ENCODE measurements at places on chromosomes 2 and 18. TPM values are rescaled to one million over a fixed set of nuclear protein-coding genes. Genes with fewer than 3 reads are reported as not detected.

Gene CFAP210
- polyA plus RNA-seq: not detected

Gene GCG
- not detected for polyA plus RNA-seq

Gene PRKAG3
- not detected for polyA plus RNA-seq

Gene CCDC150
- 2.5 TPM for polyA plus RNA-seq

Gene CDH2
- polyA plus RNA-seq: 107 TPM

Gene FTCDNL1
- polyA plus RNA-seq: 1.9 TPM

Gene YES1
- 23.8 TPM for polyA plus RNA-seq

Gene PIEZO2
- polyA plus RNA-seq: 0.93 TPM

- peaks cover 3% of the 10 kb centered on the region for H3K4me1 ChIP-seq
- DNase-seq: no peak
- H3K27ac ChIP-seq: no peak overlapping the region
- no peaks in the 10 kb centered on the region for H3K27me3 ChIP-seq
Measured at GRCh38 chr2:191243154-191243553, 2.0 kb upstream of the MYO1B start.

GRCh38 chr2:66565291-66565690 lies 130.4 kb downstream of the MEIS1 start:
- peaks cover 17% of the 10 kb centered on the region for H3K4me1 ChIP-seq
- no peak overlapping the region for H3K4me3 ChIP-seq
- peaks cover 20% of the 10 kb centered on the region for H3K36me3 ChIP-seq
- peak; percentile 17 for DNase-seq

DNA sequence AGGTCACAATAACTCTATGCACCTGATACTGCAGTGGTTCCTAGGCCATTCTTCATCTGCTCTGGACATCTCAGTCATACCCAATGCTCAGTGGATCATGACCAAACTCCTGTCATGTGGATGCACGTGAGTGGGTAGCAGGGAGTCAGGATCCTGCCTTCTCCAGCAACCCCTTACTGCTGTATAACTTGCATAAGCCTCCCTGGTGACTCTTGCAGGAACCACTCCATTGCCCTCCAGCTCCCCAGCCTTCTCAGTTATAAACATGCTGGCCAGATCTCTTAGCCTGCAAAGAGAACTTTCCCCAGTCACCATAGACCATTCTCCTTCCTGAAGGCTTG lies 98.6 kb upstream of the ZNF397 start:
- H3K36me3 ChIP-seq: no peaks in the 10 kb centered on the region
- H3K4me3 ChIP-seq: no peak overlapping the region
- no peak for DNase-seq
- H3K27ac ChIP-seq: no peak overlapping the region

DNA sequence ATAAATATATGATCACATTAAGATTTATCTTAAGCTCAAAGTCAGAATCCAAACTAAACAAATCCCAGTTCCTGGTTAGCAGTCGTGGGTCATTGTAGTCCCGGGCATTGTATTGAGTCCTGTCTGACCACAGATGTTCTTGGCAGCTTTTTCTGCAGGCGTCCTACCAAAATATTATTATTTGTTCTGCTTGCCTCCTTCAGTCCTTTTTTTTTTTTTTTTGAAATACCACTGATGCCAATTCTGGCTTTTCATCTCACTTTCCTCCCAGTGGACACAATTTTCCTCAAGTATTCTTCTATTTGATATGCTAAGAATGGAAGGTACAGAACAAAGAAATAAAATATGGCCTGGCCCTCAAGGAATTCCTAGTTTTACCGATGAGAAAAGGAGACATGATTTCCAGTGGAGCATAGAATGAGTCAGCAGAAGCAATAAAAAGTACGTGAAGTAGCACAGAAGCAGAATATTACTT lies 151.6 kb downstream of the CSRNP3 start:
- H3K27ac ChIP-seq: no peak overlapping the region
- H3K36me3 ChIP-seq: no peaks in the 10 kb centered on the region
- peaks cover 10% of the 10 kb centered on the region for H3K4me1 ChIP-seq
- no peaks in the 10 kb centered on the region for H3K27me3 ChIP-seq
- peak; percentile 49 for DNase-seq
- H3K4me3 ChIP-seq: no peak overlapping the region

DNA sequence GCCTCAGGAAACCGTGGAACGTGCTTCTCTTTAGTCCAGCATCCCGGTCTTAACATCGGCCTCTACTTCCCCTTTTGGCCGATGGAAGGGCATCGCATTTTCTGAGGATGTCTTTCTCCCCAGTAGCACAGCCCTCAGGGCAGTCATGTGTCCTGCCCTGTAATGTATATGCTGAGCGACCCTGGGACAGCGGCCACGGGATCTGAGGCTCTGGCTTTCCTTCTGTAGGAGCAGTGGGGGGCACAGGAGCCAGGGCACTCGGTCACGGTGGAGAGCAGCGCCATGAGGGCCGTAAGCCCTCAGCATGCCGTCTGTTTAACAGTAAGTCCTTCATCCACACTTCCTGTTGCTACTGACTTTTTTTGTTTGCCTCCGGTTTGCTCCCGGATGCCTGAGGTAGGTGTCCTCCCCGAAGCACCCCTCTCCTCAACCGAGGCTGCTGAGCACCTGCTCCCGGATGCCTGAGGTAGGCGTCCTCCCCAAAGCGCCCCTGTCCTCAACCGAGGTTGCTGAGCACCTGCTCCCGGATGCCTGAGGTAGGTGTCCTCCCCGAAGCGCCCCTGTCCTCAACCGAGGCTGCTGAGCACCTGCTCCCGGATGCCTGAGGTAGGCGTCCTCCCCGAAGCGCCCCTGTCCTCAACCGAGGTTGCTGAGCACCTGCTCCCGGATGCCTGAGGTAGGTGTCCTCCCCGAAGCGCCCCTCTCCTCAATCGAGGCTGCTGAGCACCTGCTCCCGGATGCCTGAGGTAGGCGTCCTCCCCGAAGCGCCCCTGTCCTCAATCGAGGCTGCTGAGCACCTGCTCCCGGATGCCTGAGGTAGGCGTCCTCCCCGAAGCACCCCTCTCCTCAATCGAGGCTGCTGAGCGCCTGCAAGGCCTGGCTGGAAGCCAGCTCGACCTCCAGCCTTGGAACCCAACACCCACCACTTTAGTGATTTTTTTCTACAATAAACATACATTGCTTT lies 169.3 kb downstream of the HDAC4 start:
- H3K36me3 ChIP-seq: no peaks in the 10 kb centered on the region
- H3K27me3 ChIP-seq: no peaks in the 10 kb centered on the region
- DNase-seq: no peak

DNA sequence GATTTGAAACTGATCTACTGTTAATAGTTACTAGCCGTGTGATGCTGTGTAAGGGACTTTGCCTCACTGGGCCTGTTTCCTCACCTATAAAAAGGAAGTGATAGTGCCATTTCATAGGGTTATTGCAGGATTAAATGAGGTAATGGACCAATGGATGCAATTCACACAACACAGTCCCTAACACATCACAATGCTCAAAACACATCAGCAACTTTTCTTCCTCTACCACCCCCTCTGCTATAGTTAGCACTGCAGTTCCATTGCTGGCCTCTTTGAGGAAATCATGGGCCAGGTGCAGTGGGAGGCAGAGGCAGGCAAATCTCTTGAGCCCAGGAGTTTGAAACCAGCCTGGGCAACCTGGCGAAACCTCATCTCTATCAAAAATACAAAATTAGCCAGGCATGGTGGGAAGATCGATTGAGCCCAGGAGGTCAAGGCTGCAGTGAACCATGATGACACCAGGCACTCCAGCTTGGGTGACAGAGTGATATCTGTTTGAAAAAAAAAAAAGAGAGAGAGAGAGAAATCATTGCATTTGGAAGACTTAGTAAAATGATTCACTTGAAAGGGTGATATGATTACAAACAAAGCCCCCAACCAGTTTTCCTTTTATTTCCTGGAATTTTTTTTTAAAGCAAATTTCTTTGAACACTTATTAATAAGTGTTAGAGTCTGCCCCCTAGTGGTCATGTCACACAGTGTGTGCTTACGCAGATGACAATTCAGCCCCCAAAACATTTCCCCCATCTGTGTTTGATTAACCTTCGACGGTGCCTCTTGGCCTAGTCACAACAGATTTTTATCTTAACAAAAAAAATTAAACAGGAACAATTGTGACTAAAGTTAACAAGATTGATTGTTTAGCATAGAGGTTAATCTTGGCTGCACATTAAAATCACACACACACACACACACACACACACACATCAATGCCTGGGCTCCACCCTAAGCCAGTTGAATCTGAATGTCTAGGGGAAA lies 88.6 kb upstream of the BCL11A start:
- H3K36me3 ChIP-seq: no peaks in the 10 kb centered on the region
- H3K27ac ChIP-seq: no peak overlapping the region
- H3K4me3 ChIP-seq: no peak overlapping the region
- DNase-seq: peak; percentile 78
- H3K4me1 ChIP-seq: no peaks in the 10 kb centered on the region

- no peak overlapping the region for H3K4me3 ChIP-seq
- H3K27me3 ChIP-seq: 0 out of 2 replicates have a peak, but pooled peaks cover 2% of the 10 kb centered on the region
- H3K4me1 ChIP-seq: no peaks in the 10 kb centered on the region
- H3K36me3 ChIP-seq: no peaks in the 10 kb centered on the region
Measured at GRCh38 chr2:12333293-12333692, 383.4 kb upstream of the TRIB2 start.

DNA sequence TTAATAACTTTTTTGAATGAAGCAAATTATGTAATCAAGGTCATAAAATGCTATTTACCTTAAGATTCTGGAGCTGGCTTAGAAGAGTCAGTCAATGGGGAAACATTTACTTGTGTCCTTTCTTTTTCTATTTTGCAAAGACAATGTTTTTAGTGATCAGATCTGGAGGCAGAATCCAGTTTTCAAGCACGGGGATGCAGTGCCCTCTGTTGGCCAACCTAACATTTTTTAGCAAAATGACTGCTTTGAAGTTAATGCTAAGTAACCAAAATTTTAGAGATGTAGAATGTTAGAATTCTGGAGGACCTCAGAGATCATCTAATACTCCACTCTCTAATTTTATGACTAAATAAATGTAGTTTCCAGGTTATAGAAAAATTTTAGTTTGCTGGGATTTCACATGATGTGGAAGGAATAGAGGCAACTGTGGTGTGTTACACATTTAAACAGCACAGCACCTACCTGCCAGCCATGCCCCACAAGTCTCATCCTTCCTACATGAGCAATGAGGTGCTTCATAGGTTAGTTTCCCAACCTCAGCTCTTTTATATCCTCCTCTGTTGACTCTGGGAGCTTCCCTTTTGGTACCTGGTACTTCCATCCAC lies 23.6 kb upstream of the SLC9A4 start:
- DNase-seq: peak; percentile 64
- H3K4me1 ChIP-seq: no peaks in the 10 kb centered on the region
- H3K27me3 ChIP-seq: peaks cover 3% of the 10 kb centered on the region
- no peaks in the 10 kb centered on the region for H3K36me3 ChIP-seq

- peak overlapping the region; percentile 58 for H3K27ac ChIP-seq
- H3K4me1 ChIP-seq: peaks cover 39% of the 10 kb centered on the region
- no peaks in the 10 kb centered on the region for H3K27me3 ChIP-seq
- peak; percentile 72 for DNase-seq
- no peaks in the 10 kb centered on the region for H3K36me3 ChIP-seq
Measured at GRCh38 chr2:36338827-36339145, 16.8 kb upstream of the CRIM1 start.

GRCh38 chr18:76052227-76052595 lies 442.8 kb downstream of the ZNF516 start:
- H3K27ac ChIP-seq: no peak overlapping the region
- no peak for DNase-seq
- no peaks in the 10 kb centered on the region for H3K36me3 ChIP-seq
- no peaks in the 10 kb centered on the region for H3K4me1 ChIP-seq

- no peak overlapping the region for H3K27ac ChIP-seq
- peaks cover 43% of the 10 kb centered on the region for H3K36me3 ChIP-seq
- no peak for DNase-seq
- H3K4me3 ChIP-seq: no peak overlapping the region
- H3K4me1 ChIP-seq: 0 out of 2 replicates have a peak, but pooled peaks cover 3% of the 10 kb centered on the region
Measured at GRCh38 chr2:181500201-181500600, 43.0 kb downstream of the ITGA4 start.

- no peaks in the 10 kb centered on the region for H3K4me1 ChIP-seq
- no peak overlapping the region for H3K4me3 ChIP-seq
- no peaks in the 10 kb centered on the region for H3K36me3 ChIP-seq
Measured at GRCh38 chr18:7896161-7896560, 329.0 kb downstream of the PTPRM start.

- H3K27me3 ChIP-seq: no peaks in the 10 kb centered on the region
- no peak overlapping the region for H3K4me3 ChIP-seq
- DNase-seq: peak; percentile 19
- H3K4me1 ChIP-seq: peaks cover 10% of the 10 kb centered on the region
- H3K36me3 ChIP-seq: no peaks in the 10 kb centered on the region
Measured at GRCh38 chr2:27024188-27024587, 8.6 kb upstream of the TMEM214 start.

DNA sequence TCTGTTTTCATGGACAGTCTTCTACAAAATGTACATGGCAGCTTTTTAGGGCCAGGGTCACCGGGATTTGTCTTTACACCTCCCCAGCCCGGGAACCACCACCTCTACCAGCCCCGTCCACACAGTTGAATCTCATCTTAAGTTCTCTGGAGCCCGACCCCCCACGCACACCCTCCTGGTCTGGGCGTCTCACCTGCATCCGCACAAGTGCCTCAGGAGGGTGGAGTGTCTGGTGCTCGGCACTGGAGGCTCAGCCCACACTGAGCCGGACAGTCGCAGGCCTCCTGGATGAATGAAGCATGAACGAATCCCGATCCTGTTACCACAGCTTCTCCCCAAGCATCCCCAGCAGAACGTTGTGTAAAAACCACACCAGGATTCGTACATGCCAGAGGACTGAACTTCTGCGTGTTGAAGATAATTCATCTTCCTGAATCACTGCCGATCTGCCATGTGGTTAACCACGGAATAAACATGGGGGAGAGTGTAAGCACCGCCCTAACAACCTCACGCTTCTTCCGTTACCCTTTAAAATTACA lies 162.0 kb downstream of the RTP5 start:
- peaks cover 65% of the 10 kb centered on the region for H3K27me3 ChIP-seq
- no peak overlapping the region for H3K27ac ChIP-seq

DNA sequence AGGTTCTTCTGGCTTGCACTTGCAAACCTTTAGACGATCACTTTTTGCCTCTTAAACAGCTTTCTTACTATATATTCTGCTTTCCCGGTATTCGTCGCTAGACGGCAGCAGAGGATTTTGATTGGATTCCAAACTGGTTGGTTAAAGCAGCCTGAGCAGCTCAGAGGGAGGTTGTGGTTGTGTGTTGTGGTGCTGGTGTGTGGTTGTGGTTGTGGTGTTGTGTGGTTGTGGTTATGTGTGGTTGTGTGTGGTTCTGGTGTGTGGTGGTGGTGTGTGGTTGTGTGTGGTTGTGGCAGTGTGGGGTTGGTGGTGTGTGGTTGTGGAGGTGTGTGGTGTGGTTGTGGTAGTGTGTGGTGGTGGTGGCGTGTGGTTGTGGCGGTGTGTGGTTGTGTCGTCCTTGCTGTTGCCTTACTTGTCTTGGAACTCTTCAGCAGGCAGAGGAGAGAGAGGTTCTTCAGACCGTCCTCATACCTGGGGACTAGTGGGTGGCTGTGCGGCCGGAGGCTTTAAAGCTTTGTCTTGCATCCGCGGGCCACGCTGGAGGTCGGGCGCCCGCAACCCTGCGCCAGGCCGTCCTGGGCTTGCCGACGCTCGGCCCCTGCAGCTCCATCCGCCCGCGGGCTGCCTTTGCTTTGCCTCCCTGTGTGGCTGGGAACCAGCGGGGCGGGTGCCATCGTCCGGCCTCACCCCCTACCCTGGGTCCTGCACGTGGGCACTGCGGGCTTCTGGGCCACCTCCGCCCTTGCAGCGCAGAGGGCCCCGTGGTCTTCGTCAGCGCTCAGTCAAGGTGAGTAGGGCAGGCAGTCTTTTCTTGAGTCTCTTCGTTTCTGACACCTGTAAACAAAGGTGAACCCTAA lies 190.8 kb downstream of the ARHGAP28 start:
- no peak overlapping the region for H3K27ac ChIP-seq
- no peak overlapping the region for H3K4me3 ChIP-seq
- no peaks in the 10 kb centered on the region for H3K36me3 ChIP-seq
- DNase-seq: peak; percentile 74

GRCh38 chr2:239318790-239319661 lies 81.8 kb downstream of the HDAC4 start:
- H3K27me3 ChIP-seq: no peaks in the 10 kb centered on the region
- peaks cover 24% of the 10 kb centered on the region for H3K4me1 ChIP-seq
- no peak overlapping the region for H3K27ac ChIP-seq
- H3K4me3 ChIP-seq: peak overlapping the region; percentile 40
- peak; percentile 55 for DNase-seq
